ENCODE measurements at places on chromosomes 1 and 21.

- no peak for DNase-seq
These were observed 6.8 kb downstream of the TFF2 start for GRCh38 chr21:42343963-42344510.

GRCh38 chr21:29195981-29196669 is 65.7 kb downstream of the MAP3K7CL start:
- DNase-seq: no peak

DNA sequence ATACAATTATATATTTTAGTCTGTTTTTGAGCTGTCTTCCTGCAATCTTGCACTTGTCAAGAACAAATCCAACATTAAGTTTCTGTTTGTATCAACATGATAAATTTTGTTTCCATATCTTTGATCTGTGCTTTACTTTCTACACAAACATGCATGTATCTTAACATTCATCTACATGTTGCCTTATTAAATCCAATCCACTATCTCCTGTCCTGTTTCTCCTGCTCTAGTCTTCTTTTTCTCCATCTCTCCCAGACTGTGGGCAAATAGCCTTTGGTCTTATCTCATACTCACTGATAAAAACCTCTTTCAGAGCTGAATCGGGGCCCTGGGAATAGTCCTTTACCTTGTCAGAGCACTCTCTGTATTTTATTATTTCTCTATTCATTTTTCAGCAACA is 101.3 kb downstream of the PLPPR4 start:
- no peak for DNase-seq

DNA sequence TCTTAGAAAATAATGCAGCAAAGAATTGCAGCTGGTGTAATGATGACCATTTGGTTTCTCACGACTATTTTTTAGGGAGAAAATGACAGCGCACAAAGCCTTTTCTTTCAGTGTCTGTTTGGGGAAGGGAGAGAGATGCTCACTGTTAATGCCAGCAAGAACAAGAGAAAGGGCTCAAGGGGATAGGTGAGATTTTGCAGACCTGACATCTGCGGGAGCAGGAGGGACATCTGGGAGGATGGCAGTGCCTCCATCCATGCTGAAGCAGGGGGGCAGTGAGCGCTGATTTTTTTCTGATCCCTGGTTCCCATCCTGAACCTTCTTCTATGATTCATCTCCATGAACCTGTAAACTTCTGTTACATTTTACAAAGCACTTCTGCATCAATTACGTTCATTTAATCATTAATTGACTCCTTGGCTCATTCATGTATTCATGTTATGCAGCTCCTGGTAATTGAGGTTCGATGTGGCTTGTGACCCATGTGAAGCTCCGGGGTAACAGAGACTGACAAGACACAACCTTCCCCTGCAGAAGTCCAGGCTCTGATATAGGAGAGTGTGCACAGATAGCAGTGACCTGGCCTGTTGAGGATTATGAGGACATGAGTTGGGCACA is 595.3 kb downstream of the PTPRU start:
- DNase-seq: no peak

GRCh38 chr1:40652468-40652867 is 13.0 kb downstream of the RIMS3 start:
- DNase-seq: no peak

DNA sequence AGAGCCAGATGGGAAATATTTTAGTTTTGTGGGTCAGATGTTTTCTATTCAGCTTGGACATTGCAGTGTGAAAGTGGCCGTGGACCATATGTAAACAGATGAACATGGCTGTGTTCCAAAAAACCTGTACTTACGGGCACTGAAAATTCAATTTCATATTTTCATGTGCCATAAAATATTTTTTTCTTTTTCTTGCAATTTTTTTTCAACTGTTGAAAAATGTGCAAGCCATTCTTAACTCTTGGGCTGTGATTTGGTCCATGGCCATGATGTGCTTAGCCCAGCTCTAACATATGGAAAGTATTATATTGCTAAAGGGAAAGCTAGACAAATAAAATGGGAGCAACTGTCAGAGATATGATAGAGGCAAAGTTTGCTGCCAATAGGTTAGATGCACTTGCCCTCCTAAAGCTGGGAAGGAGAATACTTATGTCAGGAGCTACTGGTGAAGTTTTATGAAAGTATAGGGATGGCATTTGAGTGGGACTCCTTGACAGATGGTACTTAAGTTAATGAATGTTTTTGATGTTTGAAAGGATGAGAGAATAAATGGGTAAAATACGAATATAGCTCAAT is 240.3 kb downstream of the RYR2 start:
- DNase-seq: no peak

GRCh38 chr21:32483293-32483595 is 70.7 kb downstream of the EVA1C start:
- DNase-seq: no peak

- no peak for DNase-seq
These were observed 27.5 kb downstream of the OVGP1 start for GRCh38 chr1:111399792-111400610.

DNA sequence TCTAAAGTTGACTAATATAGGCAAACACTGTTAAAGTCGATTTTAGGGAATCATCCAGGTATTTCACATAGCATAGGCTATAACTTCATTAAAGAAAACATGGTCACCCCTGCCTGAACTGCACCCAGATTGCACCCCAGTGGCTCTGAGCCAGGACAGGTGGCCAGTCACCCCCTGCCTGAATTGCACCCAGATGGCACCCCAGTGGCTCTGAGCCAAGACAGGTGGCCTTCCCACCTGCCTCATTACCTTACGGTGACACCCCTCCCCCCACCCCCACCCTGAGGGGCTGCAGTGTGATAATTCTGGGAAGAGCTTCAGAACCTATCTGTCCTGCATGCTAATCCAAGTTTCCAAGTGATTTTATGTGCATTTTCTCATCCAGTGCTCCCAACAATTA is 78.9 kb downstream of the DSCAM start:
- DNase-seq: no peak

GRCh38 chr1:51341876-51342496 is 11.6 kb upstream of the TTC39A start:
- no peak for DNase-seq

- no peak for DNase-seq
These were observed 74.7 kb upstream of the POU3F1 start for GRCh38 chr1:38121231-38121680.

GRCh38 chr21:41664881-41665765 is 101.7 kb downstream of the RIPK4 start:
- no peak for DNase-seq

GRCh38 chr1:5525597-5526384 is 466.4 kb downstream of the NPHP4 start:
- DNase-seq: no peak

- no peak for DNase-seq
These were observed 75.6 kb upstream of the SLFNL1 start for GRCh38 chr1:41097105-41097504.

- no peak for DNase-seq
These were observed 17.3 kb upstream of the ERICH3 start for GRCh38 chr1:74690909-74691308.

GRCh38 chr1:61692155-61692800 is 32.7 kb downstream of the TM2D1 start:
- DNase-seq: no peak

GRCh38 chr1:39926820-39927219 is 25.1 kb upstream of the MYCL start:
- no peak for DNase-seq

DNA sequence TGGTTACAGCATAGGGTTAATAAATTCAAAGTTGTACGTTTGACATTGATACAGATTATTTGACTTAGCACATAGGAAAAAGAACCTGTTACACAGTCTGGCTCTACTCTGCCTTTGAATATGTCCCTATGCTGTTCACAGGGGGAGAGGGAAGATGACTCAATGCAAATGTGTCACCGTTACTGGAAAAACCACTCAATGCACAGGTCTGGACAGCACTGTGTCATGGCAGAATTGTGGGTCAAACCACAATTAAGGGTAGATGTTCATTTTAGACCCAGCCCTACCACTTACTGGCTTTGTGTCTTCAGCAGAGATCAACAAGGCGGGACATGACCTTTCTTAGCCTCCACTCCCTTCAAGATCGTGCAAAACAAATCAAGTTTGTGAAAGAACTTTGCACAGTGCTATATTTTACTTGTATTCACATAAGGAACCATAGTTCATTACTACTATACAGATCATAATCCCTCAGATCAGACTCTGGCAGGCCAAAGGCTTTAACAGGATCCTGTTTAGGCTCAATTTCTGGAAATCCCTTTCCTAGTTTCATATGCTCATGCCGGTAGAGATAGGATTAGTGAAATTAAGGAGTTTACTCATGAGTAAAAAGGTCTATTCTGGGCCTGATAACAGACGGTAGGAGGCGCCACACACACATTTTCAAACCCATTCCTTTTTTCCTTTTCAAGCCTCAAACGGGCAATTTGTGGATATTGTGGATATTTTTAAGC is 22.1 kb downstream of the EIF2D start:
- no peak for DNase-seq

GRCh38 chr1:99297923-99298322 is 33.6 kb downstream of the PLPPR4 start:
- no peak for DNase-seq

DNA sequence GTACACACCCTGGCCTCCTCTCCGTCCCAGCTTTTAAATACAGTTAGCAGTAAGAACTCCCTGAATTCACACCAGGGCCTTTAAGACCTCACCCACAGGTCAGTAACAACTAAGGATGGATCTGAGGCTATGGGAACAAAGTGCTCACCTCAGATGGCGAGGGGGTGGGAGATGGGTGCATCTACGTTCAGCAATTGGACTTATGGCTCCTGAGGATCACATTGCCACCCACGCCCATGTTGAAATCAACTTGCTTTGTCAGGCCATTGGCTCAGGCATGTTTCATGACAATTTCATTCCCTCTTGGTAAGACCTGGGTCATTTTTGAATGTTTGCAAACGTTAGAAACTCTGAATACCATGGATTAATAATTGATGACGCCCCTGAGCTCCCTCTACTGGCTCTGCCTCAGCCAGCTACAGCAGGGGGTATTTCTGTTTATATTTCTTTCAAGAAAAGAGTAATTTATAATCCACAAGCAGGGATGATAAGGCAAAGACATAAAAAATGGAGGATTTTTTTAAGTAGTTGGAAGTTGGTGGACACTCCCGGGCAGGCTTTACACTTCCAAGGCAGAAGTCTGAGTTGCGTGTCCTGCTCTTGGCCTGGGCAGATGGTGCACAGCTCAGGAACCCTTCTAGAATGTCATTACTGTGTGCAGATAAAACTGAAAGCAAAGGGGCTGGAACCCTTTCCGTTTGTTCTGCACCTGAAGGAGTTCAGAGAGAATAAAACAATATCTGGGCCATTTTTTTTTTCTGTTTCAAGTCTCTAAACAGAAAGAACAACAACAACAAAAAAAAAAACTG is 13.7 kb upstream of the LBR start:
- no peak for DNase-seq

DNA sequence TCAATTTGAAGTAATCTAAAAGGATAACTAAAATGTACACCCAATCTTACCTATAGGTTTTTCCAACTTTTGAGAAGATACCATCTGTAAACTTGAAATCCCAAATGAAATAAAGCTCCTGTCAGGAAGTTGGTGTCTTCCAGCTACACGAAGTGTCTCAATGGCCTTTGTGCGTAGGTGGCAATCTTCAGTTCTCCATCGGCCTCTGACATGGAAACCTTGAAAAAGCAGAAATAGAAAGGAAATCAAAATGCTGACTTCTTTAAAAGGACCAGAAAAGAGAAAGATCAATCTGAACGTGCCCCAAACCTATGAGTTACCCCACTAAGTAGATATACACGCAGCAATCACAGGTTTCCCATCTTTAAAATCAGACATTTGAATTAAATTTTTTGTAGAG is 10.0 kb downstream of the MKNK1 start:
- no peak for DNase-seq

DNA sequence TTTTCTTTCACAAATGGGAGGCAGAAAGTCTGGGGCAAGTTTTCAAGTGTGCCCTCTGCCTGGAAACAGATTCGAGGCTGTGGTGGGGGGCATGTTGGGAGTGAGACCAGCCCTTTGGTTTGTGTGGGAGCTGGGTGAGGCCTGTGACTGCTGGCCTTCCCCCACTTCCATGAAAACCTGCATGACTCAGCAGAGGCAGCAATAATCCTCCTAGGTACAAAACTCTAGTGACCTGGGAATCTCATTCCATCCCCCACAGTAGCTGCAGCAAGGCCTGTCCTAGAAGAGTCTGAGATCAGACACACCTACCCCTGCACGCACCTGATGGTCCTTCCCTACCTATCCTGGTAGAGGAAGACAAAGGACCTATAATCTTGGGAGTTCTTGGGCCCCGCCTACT is 42.1 kb upstream of the KIAA0040 start:
- DNase-seq: no peak

DNA sequence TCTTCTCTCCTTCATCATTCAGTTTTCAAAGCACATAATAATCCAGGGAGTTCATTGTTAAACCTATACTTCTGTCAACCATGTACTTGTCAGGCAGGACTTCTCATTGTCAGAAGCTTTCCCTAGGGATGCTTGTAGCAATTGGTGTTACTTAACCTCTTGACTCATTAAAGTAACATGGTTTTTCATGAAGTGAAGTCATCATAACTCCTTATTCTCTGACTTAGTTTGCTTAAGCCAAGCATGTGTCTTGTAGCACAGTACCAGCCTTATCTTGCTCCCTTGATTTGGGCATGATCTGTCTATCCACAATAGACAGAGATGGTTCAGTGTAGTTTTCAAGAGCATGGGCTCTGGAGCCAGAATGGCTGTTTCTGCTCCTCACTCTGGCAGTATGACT is 45.3 kb downstream of the LRIG2 start:
- no peak for DNase-seq

DNA sequence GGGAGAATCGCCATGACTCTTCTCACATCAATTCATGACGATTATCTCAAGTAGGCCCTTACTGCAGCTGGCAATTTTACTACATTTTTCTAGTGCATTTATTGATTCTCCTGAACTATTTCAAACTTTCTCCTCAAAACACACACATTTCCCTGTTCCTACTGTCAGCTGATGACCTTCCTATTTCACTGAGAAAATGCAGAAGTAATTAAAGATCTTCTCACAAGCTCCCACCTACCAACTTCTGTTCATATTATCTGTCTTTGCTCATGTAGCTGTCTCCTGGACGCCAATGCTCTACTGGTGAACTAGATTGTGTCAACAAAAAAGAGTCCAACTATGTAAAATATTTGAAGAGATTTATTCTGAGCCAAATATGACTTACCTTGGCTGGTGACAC is 36.4 kb upstream of the FASLG start:
- no peak for DNase-seq

DNA sequence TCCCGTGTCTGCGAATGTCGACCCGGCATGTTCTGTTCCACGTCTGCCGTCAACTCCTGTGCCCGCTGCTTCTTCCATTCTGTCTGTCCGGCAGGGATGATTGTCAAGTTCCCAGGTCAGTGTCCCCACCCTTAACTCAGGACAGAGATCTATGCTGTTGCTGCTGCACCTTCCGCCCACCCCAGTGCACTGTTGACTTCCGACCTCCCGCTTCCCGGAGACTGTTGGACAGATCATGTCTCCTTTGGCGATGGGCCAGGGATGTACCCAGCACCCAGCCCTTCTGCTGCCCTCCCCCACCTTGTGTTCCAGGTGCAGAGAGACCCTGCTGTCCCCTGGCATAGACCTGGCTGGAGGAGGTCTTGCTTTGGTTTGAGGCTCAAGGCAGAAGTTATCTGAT is 41.3 kb downstream of the TNFRSF8 start:
- DNase-seq: no peak

GRCh38 chr1:7422081-7422480 is 349.0 kb upstream of the VAMP3 start:
- no peak for DNase-seq

Measured in left renal pelvis (tissue), 4 donors.